ENCODE measurements at places on chromosomes 5 and 9. TPM values are rescaled to one million over a fixed set of nuclear protein-coding genes. Genes with fewer than 3 reads are reported as not detected.
A peak's percentile ranks its signal among the peaks of the same experiment; 100 is the strongest.

DNA sequence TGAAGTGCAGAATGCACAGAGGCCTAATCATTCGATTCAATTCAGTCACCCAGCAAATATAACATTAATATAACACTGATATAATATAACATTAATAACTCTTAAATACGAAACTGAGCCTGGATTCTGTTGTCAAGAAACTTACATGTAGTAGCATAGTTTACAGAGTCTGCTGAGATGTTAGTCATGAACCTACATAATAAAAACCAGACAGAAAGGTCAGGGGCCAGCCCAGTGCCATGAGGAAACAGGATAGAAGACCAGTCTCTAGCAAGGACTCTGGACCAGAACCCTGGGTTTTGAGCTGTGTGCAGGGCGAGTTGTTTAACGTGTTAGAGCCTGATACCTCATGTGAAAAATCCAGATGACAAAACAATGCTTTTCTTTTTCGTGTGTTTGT is 234.7 kb downstream of the NR2F1-AS1 start:
- DNase-seq = no peak
- no peaks in the 10 kb centered on the region for H3K4me1 ChIP-seq
- H3K36me3 ChIP-seq = no peaks in the 10 kb centered on the region

DNA sequence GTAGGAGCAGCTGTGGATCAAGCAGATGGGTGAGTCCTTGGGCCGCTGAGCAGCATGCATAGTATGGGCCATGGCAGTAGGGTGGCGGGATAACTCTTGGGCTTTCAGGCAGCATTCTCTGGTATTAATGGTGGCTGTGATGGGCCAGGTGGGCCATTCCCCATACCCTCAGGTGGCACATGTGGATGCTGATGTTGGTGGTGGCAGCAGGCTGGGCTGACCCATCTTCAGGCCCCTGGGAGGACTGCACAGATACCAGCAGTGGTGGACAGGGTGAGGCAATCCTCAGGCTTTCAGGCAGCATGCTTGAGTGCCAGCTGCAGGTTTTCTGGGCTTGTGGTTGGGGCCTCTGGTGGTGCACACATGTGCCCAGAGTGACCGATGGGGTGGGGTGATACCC is 27.1 kb upstream of the C6 start:
- no peaks in the 10 kb centered on the region for H3K4me1 ChIP-seq
- no peak overlapping the region for H3K27ac ChIP-seq
- DNase-seq = no peak
- H3K27me3 ChIP-seq = no peaks in the 10 kb centered on the region

GRCh38 chr5:32331217-32331934 is 18.6 kb upstream of the MTMR12 start:
- H3K36me3 ChIP-seq = peaks cover 14% of the 10 kb centered on the region
- peaks cover under 1% of the 10 kb centered on the region for H3K4me1 ChIP-seq
- no peak for DNase-seq
- no peak overlapping the region for H3K4me3 ChIP-seq
- H3K27me3 ChIP-seq = no peaks in the 10 kb centered on the region
- no peak overlapping the region for H3K27ac ChIP-seq

- H3K27me3 ChIP-seq = no peaks in the 10 kb centered on the region
- no peaks in the 10 kb centered on the region for H3K4me1 ChIP-seq
- H3K27ac ChIP-seq = no peak overlapping the region
Measured at GRCh38 chr5:66841264-66841663, 245.1 kb downstream of the MAST4 start.

GRCh38 chr9:135890190-135891026 is 16.9 kb downstream of the CAMSAP1 start:
- H3K36me3 ChIP-seq = peaks cover 5% of the 10 kb centered on the region
- H3K27ac ChIP-seq = no peak overlapping the region
- no peak overlapping the region for H3K4me3 ChIP-seq
- H3K4me1 ChIP-seq = peaks cover 70% of the 10 kb centered on the region

GRCh38 chr5:78508186-78508765 is 140.3 kb downstream of the LHFPL2 start:
- H3K27me3 ChIP-seq = peaks cover 3% of the 10 kb centered on the region
- H3K36me3 ChIP-seq = no peaks in the 10 kb centered on the region
- DNase-seq = no peak
- peaks cover 65% of the 10 kb centered on the region for H3K4me1 ChIP-seq
- H3K27ac ChIP-seq = peak overlapping the region; percentile 95

- H3K4me1 ChIP-seq = no peaks in the 10 kb centered on the region
- H3K27me3 ChIP-seq = peaks cover 3% of the 10 kb centered on the region
- no peak for DNase-seq
- no peak overlapping the region for H3K4me3 ChIP-seq
Measured at GRCh38 chr9:17476401-17476800, 102.5 kb upstream of the SH3GL2 start.

DNA sequence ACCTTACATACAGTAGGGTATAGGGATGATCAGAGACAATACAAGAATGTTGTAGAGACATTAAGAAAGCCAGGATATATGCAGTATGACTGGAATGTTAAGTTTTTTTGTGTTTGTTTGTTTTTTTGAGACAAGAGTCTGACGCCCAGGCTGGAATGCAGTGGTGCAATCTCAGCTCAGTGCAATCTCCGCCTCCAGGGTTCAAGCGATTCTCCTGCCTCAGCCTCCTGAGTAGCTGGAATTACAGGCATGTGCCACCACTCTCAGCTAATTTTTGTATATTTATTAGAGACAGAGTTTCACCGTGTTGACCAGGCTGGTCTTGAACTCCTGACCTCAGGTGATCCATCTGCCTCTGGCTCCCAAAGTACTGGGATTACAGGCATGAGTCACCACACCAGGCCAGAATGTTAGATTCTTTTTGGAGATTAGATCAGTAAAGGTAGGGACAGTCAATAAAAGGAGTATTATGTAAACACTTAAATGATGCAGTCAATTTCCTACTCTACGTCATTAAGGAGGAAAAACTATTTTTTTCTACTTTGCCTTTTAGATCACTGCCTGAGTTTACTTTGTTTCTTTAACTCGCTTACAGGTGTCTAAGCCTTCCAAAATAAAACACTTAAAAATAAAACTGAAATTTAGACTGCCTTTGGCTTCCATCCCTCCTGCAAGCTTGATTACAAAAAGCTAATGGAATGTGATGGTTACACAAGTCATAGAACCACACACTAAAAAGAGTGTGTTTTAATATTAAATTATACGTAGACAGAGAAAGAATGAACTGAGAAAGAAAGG is 6.8 kb upstream of the HNRNPA0 start:
- no peaks in the 10 kb centered on the region for H3K27me3 ChIP-seq
- H3K4me3 ChIP-seq = no peak overlapping the region
- no peaks in the 10 kb centered on the region for H3K36me3 ChIP-seq
- H3K4me1 ChIP-seq = no peaks in the 10 kb centered on the region

GRCh38 chr9:104960662-104961061 is 32.7 kb upstream of the ABCA1 start:
- peak overlapping the region; percentile 98 for H3K27ac ChIP-seq
- H3K27me3 ChIP-seq = no peaks in the 10 kb centered on the region
- DNase-seq = peak; percentile 17
- peaks cover 26% of the 10 kb centered on the region for H3K4me1 ChIP-seq
- H3K4me3 ChIP-seq = peak overlapping the region; percentile 86

DNA sequence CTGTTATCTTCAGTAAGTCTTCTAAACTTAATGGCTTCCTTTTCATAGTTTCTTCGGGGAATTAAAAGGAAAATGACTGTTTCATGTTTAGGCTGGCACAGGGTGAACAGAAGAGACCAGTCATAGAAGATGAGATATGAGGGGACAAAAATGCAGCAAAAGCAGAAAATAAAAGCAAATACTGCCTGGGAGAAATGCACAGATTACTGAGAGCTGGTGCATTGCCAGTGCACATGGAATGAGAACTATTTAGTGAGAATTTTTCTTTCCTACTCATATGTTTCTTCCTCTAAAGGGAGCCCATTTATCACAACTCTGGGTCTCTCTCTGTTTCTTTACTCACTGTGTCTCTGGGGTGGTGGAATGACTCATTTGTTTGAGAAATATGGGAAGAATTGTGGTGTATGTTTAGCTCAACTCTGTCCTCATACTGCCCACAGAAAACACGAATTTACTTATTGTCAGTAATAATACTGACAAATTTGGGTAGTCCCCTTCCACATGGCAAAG is 25.9 kb upstream of the ANKRD55 start:
- no peak overlapping the region for H3K27ac ChIP-seq
- no peak for DNase-seq
- H3K4me1 ChIP-seq = no peaks in the 10 kb centered on the region
- no peak overlapping the region for H3K4me3 ChIP-seq
- H3K36me3 ChIP-seq = no peaks in the 10 kb centered on the region

- H3K27me3 ChIP-seq = peaks cover 1% of the 10 kb centered on the region
- no peak for DNase-seq
- H3K27ac ChIP-seq = no peak overlapping the region
Measured at GRCh38 chr5:132479111-132479951, 11.2 kb downstream of the IRF1 start.

GRCh38 chr5:119583684-119584083 is 45.7 kb upstream of the FAM170A start:
- no peak for DNase-seq
- H3K4me1 ChIP-seq = peaks cover 19% of the 10 kb centered on the region
- H3K27me3 ChIP-seq = no peaks in the 10 kb centered on the region

GRCh38 chr5:34680896-34681295 is 24.8 kb downstream of the RAI14 start:
- H3K4me1 ChIP-seq = peaks cover 20% of the 10 kb centered on the region
- no peak overlapping the region for H3K4me3 ChIP-seq
- no peak overlapping the region for H3K27ac ChIP-seq

DNA sequence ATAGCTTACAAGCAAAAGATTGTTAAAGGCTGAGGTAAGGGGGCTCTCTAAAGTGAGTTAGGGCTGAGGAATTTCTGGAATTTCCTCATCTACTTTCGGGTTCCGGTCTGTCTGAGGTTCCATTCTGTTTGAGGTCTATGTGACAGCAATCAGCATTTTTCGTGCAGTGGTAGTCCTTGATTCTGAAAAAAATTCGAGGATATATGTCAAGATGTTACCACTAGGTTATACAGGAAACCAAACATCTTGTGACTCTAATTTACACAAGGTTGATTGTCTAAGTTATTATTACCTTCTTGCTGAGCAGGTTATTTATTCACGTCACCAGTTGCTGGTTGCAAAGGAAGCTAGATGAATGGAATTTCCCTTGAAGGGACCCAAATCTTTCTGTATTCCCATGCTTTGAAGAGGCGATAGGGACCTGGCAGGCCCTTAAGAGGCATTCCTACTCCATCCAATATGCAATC is 35.2 kb downstream of the RLN2 start:
- H3K36me3 ChIP-seq = no peaks in the 10 kb centered on the region
- no peaks in the 10 kb centered on the region for H3K27me3 ChIP-seq
- no peak for DNase-seq

DNA sequence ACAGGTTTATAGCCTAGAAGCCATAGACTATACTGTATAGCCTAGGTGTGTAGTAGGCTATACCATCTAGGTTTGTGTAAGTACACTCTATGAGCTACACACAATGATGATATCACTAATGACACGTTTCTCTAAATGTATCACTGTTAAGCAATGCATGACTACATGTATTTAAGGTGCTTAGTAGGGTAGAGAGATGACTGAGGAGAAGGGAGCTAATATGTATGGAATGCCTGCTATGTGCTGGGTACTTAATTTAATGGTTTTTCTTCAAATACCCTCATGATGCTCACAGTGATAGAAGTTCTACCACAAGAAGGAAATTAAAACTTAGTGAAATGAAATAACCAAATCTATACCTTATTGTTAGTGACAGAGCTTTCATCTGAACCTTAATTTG is 1785.5 kb downstream of the EFNA5 start:
- H3K36me3 ChIP-seq = no peaks in the 10 kb centered on the region
- H3K4me1 ChIP-seq = no peaks in the 10 kb centered on the region
- no peak for DNase-seq
- H3K27me3 ChIP-seq = peaks cover 2% of the 10 kb centered on the region

DNA sequence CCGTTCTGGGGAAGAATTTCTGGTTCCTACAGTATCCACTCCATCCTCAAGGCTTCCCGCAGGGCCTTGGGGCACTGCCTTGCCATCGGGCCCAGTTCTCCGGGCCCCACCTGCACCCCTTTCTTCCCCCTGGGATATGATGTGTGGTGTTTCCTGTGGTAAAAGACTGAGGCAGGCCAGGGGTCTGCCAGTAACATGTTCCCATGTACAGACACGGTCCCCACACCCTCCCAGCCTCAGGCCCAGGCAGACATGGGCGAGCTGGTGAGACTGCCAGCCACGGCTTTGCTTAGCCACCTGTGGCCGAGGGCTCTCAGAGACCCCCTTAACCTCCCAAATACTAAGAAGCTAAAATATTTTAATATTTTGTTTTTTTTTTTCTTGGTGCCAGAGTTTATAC is 46.0 kb downstream of the NDST1 start:
- H3K27me3 ChIP-seq = peaks cover 8% of the 10 kb centered on the region
- no peak overlapping the region for H3K4me3 ChIP-seq
- no peak overlapping the region for H3K27ac ChIP-seq
- DNase-seq = no peak
- H3K4me1 ChIP-seq = peaks cover 10% of the 10 kb centered on the region

DNA sequence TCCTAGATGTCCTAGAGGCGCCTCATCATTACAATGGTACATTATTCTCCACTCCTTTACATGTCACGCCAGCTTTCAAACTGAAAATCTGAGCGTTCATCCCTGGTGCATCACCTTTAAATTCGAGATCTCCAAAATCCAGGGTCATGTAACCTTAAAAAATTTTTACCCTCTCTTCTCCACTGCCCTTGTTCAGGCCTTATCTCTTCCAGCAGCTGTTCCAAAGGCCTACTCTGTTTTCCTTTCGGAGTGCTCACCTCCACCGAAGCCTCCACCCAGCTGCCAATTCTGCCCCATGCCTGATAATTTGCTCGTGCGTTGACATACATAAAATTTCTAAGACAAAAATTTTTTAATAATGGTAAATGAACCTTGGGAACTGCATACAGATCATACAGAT is 950 bp upstream of the MSH3 start:
- peaks cover 8% of the 10 kb centered on the region for H3K4me1 ChIP-seq
- no peak for DNase-seq
- no peak overlapping the region for H3K27ac ChIP-seq
- peaks cover 3% of the 10 kb centered on the region for H3K27me3 ChIP-seq
- H3K4me3 ChIP-seq = peak overlapping the region; percentile 82

- peaks cover 7% of the 10 kb centered on the region for H3K4me1 ChIP-seq
- no peak overlapping the region for H3K27ac ChIP-seq
- DNase-seq = no peak
- peaks cover 10% of the 10 kb centered on the region for H3K27me3 ChIP-seq
Measured at GRCh38 chr5:177389241-177390169, 5.3 kb downstream of the SLC34A1 start.

GRCh38 chr5:33855396-33855795 is 36.4 kb downstream of the ADAMTS12 start:
- no peak overlapping the region for H3K27ac ChIP-seq
- H3K27me3 ChIP-seq = peaks cover 2% of the 10 kb centered on the region
- no peaks in the 10 kb centered on the region for H3K36me3 ChIP-seq
- H3K4me3 ChIP-seq = no peak overlapping the region

DNA sequence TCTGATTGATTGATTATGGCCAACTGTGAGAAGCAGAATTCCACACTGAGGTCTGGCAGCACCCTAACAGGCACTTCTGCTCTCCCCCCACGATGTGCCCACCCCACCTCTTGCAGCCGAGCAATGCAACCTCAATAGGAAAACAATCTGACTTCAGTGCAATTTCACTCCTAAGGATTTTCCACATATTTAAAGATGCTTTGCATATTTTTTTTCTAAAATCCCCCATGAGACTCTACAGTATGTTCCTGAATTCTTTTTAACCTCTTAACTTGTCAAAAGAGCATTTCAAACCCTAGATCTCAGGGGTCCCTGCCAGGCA is 243.1 kb downstream of the AUH start:
- peak overlapping the region; percentile 77 for H3K4me3 ChIP-seq
- H3K36me3 ChIP-seq = peaks cover 8% of the 10 kb centered on the region
- DNase-seq = no peak
- peaks cover 15% of the 10 kb centered on the region for H3K4me1 ChIP-seq

- H3K36me3 ChIP-seq = no peaks in the 10 kb centered on the region
- H3K4me3 ChIP-seq = no peak overlapping the region
- no peaks in the 10 kb centered on the region for H3K27me3 ChIP-seq
- peaks cover 2% of the 10 kb centered on the region for H3K4me1 ChIP-seq
- no peak for DNase-seq
Measured at GRCh38 chr5:67400752-67401151, 204.2 kb upstream of the CD180 start.

The QRFP gene
- not detected for total RNA-seq

The C8G gene
- 14.5 TPM for total RNA-seq
